Fibroblast of skin of left quadriceps (primary cell): ENCODE measurements at places on chromosomes 13 and 19.

DNA sequence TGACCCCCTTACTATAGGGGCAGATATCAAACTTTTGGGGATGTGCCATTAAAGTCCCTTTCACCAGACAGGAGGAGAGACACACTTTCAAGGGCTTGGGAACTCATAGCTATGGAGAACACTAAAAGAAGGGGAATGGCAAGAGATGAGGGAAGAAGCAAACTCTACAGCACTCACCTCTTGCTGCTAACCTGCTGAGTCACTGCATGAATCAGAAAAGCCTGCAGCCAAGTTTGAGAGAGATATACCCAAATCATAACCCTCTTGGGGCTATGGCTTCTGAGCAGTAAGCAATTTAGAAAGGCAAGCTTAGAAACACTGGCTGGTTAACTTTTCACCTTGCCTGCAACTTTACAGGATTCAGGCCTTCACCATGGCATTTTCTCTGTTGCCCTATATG, 1028.0 kb downstream of the UQCRFS1 start:
- DNase-seq, result no peak

DNA sequence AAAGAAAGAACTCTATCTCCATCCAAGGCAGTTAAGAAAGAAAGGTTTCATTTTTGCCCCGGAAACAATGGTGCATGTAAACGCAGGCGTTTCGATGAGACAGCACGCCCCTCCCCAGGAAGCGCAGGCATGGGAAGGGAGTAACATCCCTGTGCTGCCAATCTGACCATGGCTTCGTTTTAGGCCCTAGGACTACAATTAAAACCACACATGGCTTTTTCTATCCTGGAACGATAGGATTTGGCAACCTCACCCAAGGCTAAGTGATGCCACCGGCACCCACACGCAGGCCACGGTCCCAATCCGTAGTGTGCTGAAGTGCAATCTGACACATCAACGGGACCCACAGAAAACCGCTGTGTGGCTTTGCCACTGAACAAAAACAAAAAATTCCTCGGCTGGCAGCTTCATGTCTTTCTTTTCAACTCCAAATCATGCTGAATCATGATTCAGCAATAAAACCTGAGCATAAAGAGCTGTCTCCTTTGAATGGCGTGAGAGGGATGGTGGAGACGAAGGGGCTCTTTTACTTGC, 24.2 kb downstream of the RANBP3 start:
- DNase-seq, result no peak

DNA sequence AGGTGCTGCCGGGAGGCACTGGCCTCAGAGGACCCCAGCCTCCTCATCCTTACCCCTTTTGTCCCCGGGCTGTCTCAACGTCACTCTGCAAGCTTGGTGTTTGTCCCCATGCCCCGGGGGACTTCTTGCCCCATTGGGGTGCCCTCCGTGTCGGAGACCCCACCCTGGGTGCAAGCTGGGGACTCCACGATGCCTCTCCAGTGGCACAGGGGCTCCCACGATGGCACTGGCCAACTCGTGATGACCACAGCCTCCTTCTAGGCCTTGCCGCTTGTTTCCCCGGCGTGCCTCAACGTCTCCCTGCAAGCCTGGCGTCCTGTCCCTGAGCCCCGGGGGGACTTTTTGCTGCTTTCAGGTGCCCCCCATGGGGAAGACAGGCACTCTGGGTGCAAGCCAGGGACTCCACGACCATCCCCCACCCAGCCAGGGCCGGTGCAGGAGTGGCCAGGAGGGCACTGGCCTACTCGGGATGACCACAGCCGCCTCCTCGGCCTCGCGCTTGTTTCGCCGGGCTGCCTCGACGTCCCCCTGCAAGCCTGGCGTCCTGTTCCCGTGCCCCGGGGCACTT, 237.0 kb downstream of the TUBA3C start:
- DNase-seq, result no peak

GRCh38 chr13:64274481-64275217, 2859.0 kb upstream of the PCDH20 start:
- no peak for DNase-seq

DNA sequence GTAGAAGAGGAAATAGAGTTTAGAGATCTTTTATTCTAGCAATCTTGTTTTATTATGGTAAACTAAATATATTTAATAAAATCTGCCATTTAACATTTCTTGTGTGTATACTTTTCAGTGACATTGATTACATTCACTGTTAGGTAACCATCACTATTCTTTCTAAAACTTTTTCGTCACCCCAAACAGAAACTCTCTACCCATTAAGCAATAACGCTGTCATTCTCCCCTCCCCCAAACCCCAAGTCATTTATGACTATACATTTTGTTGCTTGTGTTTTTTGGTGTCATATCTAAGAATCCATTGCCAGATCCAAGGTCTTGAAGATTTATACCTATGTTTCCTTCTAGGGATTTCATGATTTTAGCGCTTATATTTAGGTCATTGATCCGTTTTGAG, 10.6 kb downstream of the URI1 start:
- no peak for DNase-seq

- no peak for DNase-seq
Measured at GRCh38 chr13:111789420-111789819, 277.5 kb upstream of the SOX1 start.

DNA sequence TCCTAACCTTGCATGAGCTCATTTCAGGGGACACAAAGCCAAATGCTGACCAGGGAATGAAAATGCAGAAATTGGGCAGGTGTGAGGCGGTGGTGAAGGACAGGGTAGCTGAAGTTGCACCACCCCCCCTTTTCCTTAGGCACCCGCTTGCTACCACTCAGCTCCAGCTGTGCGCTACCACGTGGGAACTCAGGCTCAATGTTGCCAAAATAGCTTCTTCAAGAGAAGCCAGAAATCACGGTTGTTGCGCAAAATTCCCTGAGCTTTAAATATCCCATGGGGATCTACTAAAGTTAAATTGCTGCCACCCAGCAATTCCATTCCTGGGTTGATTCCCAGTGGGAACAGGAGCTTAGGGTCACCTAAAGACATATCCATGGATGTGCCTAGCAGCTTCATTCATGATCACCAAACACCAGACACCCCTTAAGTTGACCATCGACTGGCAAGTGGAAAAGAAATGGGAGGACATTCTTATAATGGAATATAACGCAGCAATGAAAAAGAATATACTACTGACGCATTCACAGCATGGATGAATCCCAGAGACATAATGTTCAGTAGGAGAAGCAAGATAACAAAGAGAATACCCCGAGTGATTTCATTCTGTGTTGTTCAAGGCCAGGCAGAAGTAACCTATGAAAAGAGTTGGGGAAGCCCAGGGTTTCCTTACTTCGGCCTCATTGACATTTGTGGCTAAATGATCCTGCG, 12.8 kb upstream of the ADGRL1 start:
- DNase-seq, result no peak

DNA sequence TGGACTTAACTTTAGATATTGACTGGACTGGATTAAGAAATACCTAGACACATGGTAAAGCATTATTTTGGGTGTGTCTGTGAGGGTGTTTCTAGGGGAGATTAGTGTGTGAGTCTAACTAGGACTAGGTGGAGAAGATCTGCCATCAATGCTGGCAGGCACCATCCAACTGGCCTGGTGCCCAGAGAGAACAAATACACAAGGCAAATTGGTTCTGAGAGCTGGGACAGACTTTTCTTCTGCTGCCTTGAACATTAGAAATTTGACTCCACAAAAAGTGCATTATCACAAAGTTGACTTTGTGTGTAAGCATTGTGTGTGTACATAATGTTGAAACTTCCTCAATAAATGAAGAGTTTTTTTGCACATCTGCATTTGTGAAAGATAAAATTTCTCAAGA, 522.1 kb downstream of the SUCLA2 start:
- no peak for DNase-seq

DNA sequence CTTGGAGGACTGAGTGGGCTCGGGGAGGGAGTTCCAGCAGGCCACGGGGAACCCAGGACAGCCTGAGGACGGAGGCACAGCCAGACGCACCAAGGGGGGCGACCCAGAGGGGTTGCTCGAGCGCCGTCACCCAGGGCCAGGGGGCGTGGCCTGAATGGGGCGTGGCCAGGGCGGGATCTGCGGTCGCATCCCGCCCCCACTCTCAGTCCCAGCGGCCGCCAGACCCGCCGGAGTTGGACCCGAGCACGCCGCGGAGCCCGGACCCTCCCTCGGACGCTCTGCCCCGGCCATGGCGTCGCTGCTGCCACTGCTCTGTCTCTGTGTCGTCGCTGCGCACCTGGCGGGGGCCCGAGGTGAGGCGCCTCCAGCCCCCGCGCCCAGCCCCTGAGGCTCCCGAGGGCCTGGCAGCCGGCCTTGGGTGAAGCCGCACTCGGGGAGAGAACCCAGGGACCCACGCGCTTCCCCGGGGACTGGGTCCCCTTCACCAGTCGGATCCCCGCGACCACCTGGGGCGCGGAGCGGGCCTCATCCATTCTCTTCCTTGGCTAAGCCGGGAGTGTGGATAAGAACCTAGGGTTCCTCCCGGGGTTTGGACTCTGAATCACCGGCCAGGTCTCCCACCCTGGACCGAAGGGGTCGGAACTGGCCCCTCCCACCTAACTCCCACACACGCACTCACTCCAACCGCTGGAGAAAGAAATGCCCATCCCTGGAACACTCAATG, at the start of gene CILP2:
TSS of gene CILP2 (plus strand) at position 205 of the 724 bp plus-strand sequence. CDS start at position 290, 85 bp downstream.
- DNase-seq, result no peak

GRCh38 chr13:112001571-112001970, 65.4 kb upstream of the SOX1 start:
- no peak for DNase-seq

- DNase-seq, result no peak
Measured at GRCh38 chr19:5804516-5805461, at the start of gene NRTN. NRTN (plus strand) TSS chr19:5805067; CDS start chr19:5824166, 19,099 bp downstream.

- DNase-seq, result no peak
Measured at GRCh38 chr13:111482806-111483620, 162.6 kb downstream of the TEX29 start.

DNA sequence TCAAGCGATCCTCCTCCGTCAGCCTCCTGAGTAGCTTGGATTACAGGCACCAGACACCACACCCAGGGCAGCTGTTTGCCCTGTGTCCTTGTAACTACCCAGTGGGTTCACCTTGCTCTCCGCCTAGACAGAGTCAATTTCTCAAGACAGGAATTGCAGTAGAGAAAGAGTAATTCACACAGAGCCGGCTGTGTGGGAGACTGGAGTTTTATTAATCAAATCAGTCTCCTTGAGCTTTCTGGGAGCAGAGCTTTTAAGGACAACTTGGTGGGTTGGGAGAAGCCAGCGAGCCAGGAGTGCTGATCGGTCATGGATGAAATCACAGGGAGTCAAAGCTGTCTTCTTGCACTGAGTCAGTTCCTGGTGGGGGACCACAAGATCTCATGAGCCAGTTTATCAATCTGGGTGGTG, 20.6 kb upstream of the ADGRE1 start:
- no peak for DNase-seq

DNA sequence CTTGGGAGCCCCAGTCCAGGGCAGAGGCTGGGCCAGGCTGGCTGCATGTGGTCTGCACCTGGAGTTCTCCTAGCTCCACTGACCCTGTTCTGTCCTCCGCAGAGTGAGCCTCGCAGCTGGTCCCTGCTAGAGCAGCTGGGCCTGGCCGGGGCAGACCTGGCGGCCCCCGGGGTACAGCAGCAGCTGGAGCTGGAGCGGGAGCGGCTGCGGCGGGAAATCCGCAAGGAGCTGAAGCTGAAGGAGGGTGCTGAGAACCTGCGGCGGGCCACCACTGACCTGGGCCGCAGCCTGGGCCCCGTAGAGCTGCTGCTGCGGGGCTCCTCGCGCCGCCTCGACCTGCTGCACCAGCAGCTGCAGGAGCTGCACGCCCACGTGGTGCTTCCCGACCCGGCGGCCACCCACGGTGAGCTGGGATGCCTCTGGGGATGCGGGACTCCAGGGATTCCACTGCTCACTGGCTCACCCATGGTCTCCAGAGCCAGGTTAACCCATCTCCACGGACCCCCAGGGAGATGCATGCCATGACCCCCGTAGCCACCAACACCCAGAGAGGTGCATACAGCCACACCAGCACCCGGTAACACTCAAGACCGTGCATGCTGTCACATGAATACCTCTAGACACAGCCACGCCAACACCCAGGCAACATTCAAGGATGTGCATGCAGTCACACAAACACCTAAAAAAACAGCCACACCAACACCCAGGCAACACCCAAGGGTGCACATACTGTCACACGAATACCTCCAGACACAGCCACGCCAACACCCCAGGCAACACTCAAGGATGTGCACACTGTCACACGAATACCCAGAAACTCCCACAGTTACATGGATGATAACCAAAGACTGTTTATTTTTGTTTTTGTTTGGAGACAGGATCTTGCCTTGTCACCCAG, 8.2 kb downstream of the PKN1 start:
- no peak for DNase-seq

DNA sequence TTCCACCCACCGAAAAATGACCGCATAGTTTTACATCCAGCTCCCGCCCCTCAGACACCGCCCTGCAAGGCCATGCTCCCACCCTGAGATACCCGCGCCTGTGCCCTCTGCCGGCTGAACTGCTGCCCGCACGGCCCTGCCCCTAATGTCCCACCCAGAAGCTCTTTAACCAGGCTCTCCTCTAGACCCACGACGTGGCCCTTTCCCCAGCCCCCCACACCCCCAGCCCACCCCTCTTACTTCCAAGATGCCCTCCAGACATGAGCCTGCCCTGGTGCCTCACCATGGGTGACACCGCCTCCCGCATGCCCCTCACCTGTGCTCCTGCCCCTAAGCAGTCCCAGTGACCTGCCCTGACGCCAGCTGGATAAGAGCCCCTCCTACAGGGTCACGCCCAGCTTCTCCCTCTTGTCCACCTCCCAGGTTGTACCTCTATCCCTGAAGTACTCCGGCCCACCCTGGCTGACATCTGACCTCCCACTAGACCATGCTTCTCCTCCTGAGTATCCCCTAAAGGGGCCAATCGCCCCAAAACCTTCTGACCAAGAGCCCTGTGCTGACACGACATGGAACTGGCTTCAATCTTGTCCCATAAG, 51.2 kb downstream of the COLGALT1 start:
- no peak for DNase-seq

DNA sequence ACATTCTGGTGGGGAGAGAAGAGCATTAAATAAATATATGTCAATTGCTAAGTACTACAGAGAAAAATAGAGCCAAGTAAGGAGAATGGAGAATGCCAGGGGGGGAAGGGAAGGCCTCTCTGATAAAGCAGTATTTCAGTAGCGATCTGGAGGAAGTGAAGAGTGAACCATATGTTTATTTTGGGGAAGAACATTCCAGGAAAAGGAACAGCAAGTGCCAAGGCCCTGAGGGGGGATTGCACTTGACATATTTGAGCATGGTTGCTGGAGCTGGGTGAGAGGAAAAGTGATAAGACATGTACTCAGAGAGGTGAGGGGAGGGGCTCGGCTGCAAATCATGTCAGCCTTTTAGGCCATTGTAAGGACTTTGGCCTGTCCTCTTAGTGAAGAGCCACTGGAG, 30.4 kb downstream of the WDR87 start:
- DNase-seq, result no peak

DNA sequence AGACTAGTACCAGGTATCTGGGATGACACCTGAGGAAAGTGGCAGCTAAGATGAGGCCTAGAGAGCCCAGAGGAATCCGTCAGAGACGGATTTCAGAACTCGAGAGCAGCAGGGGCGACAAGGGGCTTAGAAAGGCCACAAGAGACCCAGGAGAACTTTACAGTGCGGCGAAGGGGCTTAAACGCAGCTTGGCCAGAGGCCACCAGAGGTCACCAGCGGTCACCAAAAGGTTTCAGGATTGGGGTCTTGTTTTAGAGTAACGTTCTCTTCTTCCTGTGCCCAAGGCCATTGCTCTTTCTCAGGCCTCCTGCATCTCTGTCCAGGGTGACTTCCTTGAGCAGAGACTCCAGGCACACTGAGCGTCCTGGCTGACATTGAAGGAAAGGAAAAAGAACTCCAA, 2.2 kb downstream of the ZSCAN22 start:
- DNase-seq, result no peak

- DNase-seq, result no peak
Measured at GRCh38 chr13:77732287-77732686, 34.8 kb downstream of the SLAIN1 start.
